ENCODE measurements at places on chromosomes 3 and 15.

DNA sequence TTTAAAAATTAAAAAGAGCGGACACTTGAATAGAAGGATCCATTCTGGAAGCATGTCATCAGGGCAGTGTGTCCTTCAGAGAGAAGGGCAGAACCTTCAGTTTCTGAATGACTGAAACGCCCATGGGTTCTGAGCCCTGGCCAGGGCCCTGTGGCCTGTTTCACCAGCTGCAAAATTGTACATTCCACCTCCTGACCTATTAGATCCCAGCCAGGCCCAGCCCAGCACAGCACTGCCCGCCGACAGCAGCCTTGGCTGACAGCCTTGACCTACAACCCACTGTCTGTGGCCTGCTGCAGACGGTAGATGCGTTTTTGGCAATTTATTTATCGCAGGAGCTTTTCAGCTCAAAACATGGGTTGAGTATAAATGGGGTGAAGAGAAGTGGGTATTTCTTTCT is 5.9 kb upstream of the POLG start:
- no peak for DNase-seq

GRCh38 chr3:109257269-109257668 is 59.0 kb downstream of the DPPA2 start:
- DNase-seq, result no peak

- DNase-seq, result no peak
Measured at GRCh38 chr3:171057072-171057471, 30.6 kb upstream of the SLC2A2 start.

GRCh38 chr3:73556520-73557372 is 68.0 kb downstream of the PDZRN3 start:
- DNase-seq, result no peak

- no peak for DNase-seq
Measured at GRCh38 chr3:50620420-50620819, 3.5 kb downstream of the MAPKAPK3 start.

DNA sequence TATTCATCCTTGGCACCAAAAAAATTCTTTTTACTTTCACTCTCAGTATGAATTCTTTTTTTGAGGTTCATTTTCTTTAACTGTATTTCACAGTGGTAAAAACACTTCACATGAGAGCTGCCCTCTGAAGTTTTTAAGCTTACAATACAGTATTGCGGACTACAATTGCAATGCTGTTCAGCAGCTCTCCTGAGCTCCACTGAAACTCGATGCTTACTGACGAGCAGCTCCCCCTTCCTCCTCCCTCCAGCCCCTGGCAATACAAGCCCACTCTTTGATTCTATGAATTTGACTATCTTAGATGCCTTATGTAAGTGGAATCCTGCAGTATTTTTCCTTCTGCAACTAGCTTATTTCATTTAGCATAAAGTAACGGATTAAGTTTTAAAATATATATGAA is 183.4 kb downstream of the ADAMTS17 start:
- DNase-seq, result no peak

GRCh38 chr3:87568331-87568730 is 291.9 kb upstream of the POU1F1 start:
- no peak for DNase-seq

DNA sequence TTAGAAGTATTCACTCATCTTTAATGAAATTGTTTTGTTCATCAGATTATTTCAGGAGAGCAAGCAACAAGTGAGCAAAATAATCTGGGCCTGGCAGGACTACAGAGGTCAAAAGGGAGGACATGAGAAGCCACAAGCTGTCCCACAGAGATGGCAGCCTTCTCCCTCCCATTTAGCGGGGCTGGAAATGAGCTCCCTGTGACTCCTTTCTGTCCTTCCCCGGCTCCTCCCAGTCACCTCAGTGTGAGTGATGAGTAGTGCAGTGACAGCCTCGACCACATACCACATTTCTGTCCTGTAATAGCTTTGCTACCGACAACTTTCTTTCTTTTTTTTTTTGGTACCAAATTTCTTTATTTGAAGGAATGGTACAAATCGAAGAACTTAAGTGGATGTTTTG is 38.0 kb downstream of the RAB7A start:
- DNase-seq, result no peak

DNA sequence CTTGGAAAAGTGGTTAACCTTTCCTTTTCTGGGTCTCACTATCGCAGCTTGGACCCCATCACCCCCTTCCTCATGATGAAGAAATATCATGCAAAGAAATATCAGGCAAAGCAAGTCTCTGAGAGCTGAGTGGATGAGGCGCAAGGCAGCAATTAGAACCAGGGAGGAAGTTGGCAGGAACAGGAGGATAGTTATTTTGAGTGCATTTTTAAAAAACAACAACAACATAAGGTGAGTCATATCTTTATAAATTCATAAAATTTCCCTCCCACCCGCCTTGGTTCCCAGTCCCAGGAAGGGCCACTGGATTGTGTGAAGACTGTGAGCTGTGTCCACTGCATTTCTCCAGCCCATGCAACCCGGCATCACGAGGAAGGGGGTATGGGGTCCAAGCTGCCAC is 316.9 kb upstream of the TLE3 start:
- DNase-seq, result no peak

DNA sequence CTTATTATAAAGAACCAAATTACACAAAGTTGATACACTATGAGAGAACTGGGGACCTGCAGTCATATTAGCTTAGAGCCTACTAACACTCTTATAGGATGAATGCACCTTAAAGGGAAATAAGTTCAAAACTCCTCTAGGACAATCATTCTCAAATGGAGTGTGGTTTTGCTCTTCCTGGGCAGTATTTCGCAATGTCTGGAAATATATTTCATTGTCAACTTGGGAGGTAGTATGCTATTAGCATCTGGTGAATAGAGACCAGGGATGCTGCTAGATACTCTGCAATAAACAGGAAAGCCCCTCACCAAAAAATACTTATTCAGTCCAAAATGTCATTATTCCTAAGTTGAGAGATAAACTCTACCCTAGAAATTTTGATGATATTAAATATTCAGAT is 451.4 kb upstream of the ARPP21 start:
- no peak for DNase-seq

GRCh38 chr3:8825153-8825825 is 55.9 kb upstream of the OXTR start:
- no peak for DNase-seq

GRCh38 chr15:90558171-90558573 is 28.4 kb downstream of the CRTC3 start:
- DNase-seq, result no peak

GRCh38 chr15:69304182-69304545 is 5.5 kb downstream of the PAQR5 start:
- DNase-seq, result no peak

DNA sequence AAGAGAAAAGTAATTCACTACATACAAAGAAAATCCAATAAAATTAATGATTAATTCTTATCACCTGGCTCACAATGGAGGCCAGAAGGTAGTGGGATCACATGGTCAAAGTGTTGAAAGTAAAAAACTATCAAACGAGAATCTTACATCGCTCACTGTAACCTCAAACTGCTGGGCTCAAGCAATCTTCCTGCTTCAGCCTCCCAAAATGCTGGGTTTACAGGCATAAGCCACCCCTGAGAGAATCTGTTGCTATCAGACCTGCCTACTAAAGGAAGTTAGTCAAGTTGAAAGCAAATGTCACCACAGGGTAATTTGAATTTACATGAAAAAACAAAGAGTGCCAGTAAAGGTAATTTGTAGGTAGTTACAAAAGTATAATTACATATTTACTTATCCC is 103.3 kb downstream of the PCCB start:
- DNase-seq, result no peak

DNA sequence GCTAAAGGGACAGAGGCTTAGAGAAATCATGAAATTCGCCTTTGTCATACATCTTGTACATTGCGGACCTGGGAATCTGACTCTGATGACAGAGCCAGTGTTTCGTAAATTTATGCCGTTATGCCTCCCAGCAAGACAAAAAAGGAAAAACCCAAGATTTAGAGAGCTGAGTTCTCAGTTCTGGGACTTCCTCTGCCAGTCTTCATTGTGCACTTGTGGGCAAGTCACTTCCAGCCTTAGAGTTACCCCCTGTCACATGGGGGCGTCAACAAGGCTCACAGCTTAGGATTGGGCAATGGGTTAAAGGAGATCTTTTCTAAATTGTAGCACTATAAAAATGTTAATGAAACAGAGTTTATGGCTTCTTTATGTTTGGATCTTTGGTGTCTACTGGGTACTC is 41.9 kb upstream of the MITF start:
- no peak for DNase-seq

DNA sequence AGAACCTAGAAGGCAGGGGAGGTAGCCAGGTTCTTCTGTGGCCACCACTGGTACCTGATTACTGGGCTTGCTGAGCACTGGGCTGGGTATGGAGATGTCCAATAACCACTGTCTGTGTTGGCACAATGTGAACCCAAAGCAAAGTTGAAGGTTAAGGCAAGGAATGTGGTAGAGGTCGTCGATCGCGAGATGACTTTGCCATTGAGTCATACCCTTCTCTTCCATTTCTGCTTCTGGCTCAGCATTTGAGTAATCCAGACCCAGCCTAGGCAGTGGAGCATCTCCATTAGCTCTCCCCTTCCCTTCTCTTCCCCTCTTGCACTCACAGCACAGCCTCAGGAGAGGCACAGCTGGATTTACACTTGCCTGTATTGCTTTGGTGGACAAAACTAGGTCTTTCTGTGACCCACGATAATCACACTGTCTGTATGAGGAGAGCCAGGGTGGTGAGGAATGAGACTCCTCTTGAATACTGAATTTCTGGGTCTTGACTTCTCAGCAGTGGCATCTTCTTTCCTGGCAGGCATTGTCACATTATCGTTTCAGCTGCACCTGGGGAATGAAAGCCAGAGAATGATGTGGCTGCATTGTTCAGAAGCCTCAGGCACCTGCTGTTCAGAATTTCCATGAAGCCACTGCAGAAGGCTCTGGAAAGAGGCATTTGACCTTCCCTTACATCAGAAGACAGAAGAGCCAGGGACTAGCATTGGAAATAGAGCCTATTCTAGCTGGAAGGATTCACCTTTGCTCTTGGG is 272.6 kb downstream of the PDCD6IP start:
- no peak for DNase-seq

- no peak for DNase-seq
Measured at GRCh38 chr3:113275929-113276750, 64.8 kb downstream of the BOC start.

GRCh38 chr3:172702256-172702655 is 8.6 kb downstream of the NCEH1 start:
- DNase-seq, result no peak

DNA sequence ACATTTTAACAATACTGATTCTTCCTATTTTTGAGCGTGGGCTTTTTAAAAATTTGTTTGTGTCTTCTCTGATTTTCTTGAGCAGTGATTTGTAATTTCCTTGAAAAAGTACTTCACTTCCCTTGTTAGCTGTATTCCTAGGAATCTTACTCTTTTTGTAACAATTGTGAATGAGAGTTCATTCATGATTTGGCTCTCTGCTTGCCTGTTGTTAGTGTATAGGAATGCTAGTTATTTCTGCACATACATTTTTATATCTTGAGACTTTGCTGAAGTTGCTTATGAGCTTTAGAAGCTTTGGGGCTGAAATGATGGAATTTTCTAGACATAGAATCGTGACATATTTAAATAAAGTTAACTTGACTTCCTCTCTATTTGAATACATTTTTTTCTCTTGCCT is 582.8 kb upstream of the BCHE start:
- DNase-seq, result no peak

DNA sequence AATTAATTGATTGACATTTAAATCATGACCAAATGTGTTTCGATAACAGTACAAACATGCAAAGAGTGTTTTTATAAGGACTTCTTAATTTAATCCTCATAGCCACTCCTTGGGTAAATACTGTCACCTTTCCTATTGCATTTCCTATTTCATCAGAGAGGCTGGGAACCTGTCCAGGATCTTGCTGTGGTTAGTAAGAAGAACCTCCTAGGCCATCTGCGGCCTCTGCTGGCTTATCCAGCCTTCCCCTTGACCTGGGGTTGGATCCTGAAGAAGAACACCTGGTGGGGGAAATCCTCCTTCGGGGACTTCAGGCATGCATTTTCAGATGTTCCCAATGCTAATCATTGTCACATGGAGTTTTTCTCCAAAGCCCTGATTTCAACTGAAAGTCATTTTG is 25.5 kb downstream of the GLDN start:
- no peak for DNase-seq

DNA sequence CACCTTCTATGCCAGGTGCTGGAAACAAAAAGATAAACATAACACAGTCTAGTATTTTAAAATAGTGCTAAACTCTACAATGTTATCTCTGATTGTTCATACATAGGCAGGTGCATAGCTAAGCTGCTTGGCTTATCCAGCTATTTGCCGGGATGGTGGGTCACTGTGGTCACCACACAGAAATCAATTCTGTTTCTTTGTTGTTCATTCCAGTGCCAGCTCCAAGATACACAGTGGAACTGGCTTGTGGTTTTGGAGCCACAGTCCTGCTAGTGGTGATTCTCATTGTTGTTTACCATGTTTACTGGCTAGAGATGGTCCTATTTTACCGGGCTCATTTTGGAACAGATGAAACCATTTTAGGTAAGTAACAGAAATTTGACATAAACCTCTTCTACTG is 130.2 kb downstream of the IL1RAP start:
- DNase-seq, result no peak

- DNase-seq, result no peak
Measured at GRCh38 chr15:43977072-43977884, 150.5 kb downstream of the WDR76 start.

DNA sequence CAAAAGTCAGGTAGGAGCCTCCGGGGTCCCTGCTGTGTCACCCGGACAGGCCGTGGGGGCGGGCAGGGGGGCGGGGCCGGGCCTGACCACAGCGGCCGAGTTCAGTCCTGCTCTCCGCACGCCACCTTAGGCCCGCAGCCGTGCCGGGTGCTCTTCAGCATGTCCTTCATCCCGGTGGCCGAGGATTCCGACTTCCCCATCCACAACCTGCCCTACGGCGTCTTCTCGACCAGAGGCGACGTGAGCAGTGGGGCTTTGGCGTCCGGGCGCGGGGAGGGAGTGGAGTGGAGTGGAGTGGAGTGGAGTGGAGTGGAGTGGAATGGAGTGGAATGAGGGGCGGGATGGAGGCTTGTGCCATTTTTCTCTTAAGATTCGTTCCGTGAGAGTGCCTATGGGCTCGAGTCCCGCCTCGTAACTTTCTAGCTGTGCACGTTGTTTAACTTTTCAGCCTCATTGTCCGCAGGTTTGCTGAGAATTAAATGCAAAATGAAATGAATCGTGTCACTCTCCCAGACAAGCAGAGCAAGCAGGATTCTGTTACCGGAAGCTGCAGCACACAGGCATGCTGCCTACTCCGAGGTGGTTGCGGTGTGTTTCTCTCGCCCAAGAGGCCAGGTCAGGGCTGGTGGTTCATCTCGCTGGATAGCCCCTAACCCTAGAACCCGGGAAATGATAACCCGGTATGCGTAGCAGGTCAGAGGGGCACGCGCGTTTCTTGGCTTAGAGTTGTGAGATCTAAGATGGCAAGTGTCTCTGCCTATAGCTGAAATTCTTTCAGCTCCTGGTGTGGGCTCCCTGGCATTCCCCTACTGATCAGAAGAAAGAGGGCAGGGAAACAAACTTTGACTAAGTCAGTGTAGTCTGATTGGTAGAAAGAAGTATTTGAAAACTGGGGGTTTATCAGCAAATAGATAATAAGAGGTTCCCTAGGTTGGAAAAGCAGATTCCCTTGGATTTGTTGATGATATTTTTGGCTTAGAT is at the start of gene FAH:
FAH (plus strand) TSS at position 104 of the 981 bp plus-strand sequence; CDS start at position 160, 56 bp downstream.
- DNase-seq, result peak; percentile 62

- no peak for DNase-seq
Measured at GRCh38 chr3:181565416-181565815, 146.3 kb upstream of the SOX2 start.

Data from CD8-positive, alpha-beta T cell (primary cell).